ENCODE measurements at places on chromosomes 3 and 15. TPM values are rescaled to one million over a fixed set of nuclear protein-coding genes. Genes with fewer than 3 reads are reported as not detected.

Gene LINGO1
- total RNA-seq, result 180 TPM

- DNase-seq, result no peak
Measured at GRCh38 chr15:43214169-43214568, 6.6 kb downstream of the EPB42 start.

- DNase-seq, result no peak
Measured at GRCh38 chr3:105996781-105997180, 128.0 kb upstream of the CBLB start.

GRCh38 chr3:151330899-151331298 is 1.6 kb upstream of the P2RY13 start:
- no peak for DNase-seq

GRCh38 chr15:62517541-62517940 is 352.5 kb upstream of the C2CD4B start:
- DNase-seq, result no peak

GRCh38 chr3:29976871-29977270 is 629.5 kb upstream of the TGFBR2 start:
- DNase-seq, result no peak

DNA sequence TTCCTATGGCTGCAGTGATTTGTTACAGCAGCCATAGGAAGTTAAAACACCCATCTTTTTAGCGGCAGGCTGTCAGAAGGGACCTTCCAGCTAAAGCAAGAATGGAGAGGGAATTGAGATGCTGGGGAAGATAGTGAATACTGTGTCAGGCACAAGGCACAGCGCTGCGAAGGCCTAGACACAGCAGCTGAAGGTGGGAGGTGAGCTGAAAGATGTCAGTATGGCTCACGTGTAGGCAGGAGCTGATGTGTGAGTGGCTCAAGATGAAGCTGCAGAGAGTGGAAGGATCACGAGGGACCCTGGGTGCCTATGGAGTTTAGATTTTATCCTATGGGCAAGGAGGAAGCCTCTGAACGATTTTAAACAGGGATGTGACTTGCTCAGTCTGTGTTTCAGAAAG is 44.3 kb downstream of the NMNAT3 start:
- DNase-seq, result no peak

All from glutamatergic neuron (in vitro differentiated cells).